Erythroblast (primary cell): ENCODE measurements at places on chromosomes 12 and 14.

DNA sequence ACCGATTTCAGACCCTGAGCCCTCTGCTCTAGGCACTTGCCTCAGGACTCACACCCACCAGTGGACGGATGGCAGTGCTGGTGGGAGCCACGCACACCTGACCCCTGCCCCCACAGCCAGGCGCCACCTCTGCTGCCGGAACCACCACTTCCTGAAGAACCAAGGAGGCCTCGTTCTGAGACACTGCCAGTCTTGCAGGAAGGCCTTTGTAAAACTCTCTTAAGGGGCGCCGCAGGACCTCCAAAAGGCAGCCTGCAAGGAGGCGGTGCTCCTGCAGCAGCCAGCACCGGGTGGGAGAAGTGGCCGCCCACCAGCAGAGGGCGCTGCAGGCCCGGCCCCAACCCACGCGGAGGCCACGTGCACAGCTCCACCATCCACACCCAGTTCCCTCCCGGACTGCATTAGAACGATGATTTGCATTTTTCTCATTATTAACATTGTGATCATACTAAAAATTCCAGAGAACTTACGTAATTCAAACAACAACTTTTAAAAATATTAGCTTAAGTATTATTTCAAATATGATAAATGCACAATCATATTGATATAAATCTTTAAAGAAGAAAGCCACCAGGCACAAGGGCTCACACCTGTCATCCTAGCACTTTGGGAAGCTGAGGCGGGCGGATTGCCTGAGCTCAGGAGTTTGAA lies 12.8 kb downstream of the STX2 start:
- DNase-seq: peak; percentile 93

- DNase-seq: peak; percentile 47
Observed at GRCh38 chr12:95386051-95386450, 87.9 kb upstream of the METAP2 start.

DNA sequence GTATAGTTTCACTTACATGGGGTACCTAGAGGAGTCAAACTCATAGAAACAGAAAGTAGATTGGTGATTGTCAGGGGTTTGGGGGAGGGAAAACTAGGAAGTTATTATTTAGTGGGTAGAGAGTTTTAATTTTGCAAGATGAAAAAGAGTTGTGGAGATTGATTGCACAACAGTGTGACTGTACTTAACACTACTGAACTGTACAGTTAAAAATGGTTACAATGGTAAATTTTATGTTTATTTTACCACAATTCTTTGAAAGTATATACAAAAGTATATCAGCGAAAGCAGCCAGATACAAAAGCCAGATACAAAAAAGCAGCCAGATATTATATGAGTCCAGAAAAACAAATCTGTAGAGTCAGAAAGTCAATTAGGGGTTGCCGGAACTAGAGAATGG lies 247.6 kb downstream of the IPO8 start:
- DNase-seq: no peak

DNA sequence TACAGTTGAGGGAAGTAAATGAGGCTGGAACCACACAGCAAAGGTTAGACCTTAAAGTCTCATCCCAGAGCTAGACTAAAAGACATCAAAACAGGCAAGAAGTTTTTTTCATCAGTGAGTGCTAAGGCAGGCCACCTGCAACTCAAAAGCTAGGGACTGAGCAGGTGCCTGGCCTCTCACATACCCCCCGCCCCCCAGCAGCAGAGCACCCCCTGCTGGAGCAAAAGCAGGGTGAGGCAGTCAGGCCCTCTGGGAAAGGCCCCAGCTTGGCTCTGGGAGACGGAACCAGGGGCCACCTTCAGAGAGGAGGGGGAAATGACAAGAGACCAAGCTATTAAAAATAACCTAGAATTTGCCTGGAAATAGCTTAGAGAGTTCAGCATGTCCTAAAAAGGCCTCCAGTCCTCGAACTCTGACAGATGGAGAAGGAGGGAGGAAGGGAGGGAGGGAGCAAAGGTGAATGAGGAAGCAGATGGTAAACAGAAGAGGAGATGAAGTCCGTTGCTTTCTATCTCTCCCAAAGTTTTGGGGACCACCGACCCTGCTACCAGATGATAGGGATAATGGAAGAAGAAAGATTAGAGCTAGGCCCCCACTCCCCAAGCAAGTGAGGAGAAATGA lies 1.8 kb downstream of the ITGA7 start:
- DNase-seq: peak; percentile 42

DNA sequence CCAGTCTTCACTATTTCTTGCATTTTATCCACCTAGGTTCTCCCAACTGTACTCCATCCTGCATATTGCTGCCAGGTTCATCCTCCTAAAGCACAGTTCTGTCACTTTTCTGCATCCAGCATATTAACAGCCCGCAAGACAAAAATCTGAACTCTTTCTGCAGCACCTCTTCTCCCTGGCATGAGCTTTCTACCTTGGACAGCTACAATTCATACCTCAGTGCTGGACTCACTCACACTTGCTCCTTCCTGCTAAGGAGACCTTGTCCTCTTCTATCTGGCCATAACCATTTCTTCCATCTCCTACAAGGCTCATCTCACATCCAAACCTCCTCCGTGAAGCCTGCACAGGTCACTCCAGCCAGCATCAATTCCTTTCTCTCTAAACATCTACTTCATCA lies 170.1 kb upstream of the GRIP1 start:
- no peak for DNase-seq

- DNase-seq: no peak
Observed at GRCh38 chr14:93862265-93862664, 64.9 kb upstream of the FAM181A start.

DNA sequence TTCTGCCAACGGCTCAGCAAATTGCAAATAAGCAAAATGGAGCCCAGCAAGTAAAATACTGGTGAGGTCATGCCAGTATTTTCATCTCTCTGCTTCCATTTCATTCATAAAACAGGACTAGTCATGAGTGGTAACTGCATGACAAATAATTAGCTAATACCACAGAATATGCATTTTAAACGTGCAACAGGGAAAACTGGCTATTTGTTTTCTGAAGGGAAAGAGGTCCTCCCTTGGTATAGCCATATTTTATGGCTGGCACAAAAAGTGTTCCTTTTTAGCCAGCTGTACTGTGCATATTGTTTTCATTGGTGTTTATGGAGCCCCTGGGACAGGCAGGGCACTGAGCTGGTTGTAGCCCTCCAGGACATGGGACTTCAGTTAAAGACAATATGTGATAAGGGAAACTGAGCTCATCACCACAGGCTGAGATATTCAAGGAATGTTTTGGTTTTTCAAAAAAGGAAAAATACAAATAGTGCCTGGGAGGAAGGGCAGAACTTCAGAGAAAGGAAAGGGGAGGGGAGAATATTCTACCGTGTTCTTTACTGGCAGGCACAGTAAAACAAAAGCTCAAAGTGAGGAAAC lies 26.1 kb upstream of the FOXN3 start:
- no peak for DNase-seq

DNA sequence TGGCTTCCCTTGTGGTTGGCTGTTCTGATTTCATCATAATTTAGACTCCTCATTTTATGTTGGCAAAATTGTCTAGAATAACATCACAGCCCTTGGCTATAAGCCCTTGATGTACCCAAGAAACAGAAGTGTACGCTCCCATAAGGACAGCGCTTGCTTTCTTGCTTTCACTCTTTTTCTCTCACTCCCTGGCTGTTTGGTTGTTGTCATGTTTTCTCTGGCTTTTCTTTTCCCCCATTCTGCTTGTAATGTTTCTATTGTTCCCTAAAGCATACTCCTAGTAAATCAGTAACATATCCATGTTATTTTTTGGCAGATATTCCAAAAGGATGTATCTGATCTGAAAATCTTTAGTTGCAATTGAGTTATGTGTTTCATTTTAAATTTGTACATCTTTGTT lies 530.5 kb downstream of the NOVA1 start:
- no peak for DNase-seq

- peak; percentile 61 for DNase-seq
Observed at GRCh38 chr12:42143452-42144157, 1.1 kb downstream of the GXYLT1 start.

DNA sequence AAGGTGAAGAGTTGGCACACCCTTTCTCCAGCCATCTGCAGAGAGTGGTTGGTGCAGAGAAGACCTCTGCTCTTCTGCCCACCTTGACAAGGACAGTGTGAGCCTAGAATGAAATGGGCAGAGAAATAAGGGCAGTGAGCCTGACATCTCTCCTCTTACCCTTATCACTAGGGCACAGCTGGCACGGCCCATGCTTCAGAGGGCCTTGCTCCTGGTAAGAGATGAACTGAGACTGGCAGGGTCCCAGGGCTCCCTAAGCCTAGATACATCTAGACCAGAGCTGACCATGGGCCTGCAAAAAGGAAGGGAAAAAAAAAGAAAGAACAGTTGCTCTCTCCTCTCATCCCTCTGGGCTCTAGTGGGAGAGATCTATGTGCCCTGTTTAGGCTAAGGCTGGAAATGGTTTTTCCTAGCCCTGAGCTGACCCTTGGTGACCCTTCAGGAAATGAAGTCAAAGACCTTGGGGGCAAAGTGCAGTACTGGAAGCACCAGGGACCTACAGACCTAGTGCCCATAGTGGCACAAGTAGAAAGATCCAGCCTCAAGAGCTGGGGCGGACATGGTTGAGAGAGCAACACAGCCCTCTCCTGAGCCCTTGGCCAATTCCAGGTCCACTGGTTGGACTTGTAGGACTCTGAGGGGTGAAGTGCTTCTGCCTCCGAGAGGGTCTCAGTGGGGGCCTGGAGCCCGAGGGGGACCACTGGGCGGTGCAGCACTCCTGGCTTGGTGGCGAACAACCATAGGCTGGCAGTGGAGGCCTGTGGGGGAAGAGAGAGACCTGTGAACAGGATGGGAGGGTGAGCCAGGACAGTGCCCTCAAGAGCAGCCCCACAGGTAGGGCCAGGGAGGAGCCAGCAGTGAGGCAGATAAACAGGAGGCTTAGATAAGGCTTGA lies 22.0 kb downstream of the PRPF40B start:
- DNase-seq: peak; percentile 38

DNA sequence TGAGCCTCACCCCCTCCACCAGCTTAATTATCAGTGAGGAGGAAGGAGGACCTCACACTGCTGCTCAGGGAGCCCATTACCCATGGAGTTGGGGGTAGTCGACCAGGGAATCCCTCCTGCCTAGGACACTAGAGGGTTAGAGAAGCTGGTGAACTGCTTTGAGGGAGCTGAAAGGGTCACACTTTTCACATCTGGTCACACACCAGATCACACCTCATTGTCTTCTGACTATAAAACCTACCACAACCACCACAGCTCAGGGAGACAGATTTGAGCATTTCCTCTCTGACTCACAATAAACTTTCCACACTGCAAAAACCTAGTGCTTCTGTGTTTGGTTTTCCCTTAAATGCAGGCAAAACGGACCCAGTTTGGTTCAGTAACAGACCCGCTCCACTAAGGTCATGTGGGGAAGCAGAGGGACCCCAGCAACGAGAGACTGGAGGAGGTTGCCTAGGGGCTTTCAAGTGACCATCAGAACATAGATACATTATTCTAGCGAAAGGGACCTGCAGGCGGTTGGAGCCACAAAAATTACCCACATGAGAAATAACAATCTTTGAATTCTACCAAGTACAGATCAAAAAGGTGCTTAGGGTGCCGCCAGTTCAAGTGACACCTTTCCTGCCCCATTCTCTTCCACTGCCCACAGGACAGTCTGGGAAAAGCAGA lies 151.4 kb upstream of the AVPR1A start:
- DNase-seq: no peak

DNA sequence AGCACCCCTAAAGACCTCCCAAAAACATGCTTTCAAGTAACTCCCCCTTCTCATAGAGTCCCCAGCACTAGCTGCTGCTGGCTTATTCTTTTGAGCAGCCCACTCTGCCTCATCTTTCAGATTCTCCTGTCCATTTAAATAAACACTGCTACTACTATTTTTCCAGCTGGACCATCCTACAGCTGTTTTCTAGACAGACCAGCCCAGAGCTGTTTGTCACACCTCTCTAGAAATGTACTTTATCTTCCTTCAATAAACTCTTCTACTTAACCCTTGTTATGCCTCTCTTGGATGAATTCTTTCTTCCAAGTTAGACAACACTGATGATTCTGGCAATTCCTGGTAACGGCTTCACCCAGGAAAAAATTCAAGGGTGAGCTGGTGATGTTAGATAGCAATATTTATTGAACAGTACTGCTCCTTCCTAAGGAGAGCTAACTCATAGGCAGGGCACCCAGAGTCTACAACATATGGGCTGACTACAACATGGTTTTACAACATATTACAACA lies 995.7 kb downstream of the LRFN5 start:
- no peak for DNase-seq

- no peak for DNase-seq
Observed at GRCh38 chr14:24849471-24849870, 200.5 kb downstream of the STXBP6 start.

DNA sequence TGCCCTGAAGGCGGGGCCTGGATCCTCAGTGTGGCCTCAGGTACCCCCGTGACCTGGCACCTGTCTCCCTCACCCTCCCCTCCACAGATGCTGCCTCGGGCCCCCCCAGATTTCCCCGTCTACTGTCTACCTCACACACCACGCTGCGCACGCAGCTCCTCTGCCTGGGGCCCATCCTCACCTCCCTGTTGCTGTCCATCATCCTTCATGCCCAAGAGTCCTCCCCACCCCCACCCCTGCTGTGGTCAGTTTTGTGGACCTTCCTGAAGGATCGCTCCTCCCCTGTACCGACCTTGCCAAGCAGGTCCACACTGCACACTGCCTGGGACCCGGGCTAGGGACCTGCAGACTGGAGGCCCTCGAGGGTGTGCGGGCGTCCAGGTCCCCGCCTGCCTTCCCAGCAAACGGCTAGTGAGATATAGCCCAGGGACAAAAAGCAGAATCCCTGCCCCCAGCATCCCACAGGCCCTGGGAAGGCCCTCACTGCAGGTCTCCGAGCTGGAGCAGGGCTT lies 197.4 kb upstream of the DIO3 start:
- DNase-seq: no peak

DNA sequence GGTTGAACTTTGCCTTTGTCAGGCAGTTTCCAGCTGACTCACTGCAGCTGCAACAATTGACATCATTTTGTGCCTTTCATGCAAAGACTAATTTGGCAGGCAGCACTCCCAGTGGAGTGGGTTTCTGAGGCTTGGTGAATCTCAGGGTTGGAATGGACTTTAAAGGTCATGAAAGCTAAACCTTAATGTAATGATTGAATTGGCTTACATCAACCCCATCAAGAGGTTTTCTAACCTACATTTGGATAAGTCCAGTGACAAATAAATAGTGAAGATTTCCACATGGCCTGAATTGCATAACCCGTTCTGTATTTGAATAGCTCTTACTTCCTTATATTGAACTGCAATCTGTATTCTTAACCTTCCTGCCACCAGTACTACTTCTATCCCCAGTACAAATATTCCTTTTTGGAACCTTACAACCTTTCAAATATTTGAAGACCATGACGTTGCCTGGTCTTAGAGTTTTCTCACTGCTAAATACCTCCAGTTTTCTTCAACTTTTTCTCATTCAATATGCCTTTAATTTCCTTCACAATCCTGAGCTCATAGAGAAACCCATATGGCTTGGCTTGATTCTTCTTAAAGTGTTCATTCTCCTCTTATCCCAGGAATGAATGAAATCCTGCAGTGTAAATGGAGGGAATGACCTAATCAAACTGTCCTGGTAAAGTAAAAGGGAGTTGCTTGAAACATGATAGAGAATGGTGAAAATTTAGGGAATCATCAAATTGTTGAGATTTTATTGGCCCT lies 168.1 kb upstream of the NOVA1 start:
- DNase-seq: no peak
